Activated naive CD4-positive, alpha-beta T cell treated with anti-CD3 and anti-CD28 coated beads, Interleukin-2, amount 50 U/mL, for 72 hours (primary cell): ENCODE measurements at places on chromosomes 3 and 15.

DNA sequence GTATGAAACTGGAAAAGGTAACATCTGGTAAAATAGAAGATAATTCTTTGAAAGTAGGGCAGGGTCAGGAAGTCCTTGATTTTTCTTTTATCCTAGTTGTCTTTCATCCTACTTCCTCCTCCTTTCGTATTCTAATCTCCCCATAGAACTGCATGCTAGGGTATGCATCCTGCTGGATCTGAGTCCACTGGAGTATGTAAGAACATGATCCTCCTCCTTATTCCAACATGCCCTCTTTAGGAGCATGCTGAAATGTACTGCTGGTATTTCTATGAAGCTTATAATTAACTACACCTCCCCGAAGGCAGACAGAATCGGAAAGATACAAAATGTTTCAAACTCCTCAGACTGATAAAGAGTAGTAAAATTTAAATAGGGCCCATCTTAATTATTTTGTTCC is 493.8 kb downstream of the AGBL1 start:
- DNase-seq = no peak

GRCh38 chr15:99925661-99926461 is 192.6 kb upstream of the LYSMD4 start:
- no peak for DNase-seq

GRCh38 chr3:23740517-23740965 is 65.2 kb upstream of the UBE2E1 start:
- peak; percentile 40 for DNase-seq

GRCh38 chr3:160449636-160450598 is at the start of gene TRIM59:
TRIM59 (minus strand) TSS chr3:160449786; CDS start chr3:160439183, 10,603 bp downstream.
- peak; percentile 96 for DNase-seq

DNA sequence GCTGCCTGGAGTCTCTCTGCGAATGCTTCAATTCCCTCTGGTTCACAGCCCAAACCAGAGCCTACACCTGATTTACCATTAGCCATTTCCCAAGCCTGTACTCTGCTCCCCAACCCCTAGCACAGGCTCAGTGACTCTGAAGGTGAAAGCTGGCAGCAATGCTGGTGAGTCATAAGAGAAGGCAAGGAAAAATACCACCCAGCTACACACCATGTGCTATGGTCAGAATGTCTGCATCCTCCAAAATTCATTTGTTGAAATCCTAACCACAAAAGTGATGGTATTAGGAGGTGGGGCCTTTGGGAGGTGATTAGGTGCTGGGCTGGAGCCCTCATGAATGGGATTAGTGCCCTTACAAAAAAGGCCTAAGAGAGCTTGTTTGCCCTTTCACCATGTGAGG is 117.1 kb upstream of the TJP1 start:
- no peak for DNase-seq
